Aorta (tissue), 5 donors: ENCODE measurements at places on chromosomes 7 and 10. TPM values are rescaled to one million over a fixed set of nuclear protein-coding genes. Genes with fewer than 3 reads are reported as not detected.

The KAZALD1 gene
- 17.6 TPM for total RNA-seq

The STN1 gene
- total RNA-seq = 20.3 TPM

The KIAA1549 gene
- total RNA-seq = 2.8 TPM

The AQP1 gene
- 680 TPM for total RNA-seq

The ADAP1 gene
- 11.9 TPM for total RNA-seq

The TACC2 gene
- total RNA-seq = 60.7 TPM

The NPTX2 gene
- 35.2 TPM for total RNA-seq

The CALHM1 gene
- not detected for total RNA-seq

The DKK1 gene
- total RNA-seq = 0.96 TPM

The IL15RA gene
- 19.0 TPM for total RNA-seq

The NET1 gene
- total RNA-seq = 451 TPM

The MBL2 gene
- total RNA-seq = not detected

The GRID2IP gene
- 0.16 TPM for total RNA-seq

The RTKN2 gene
- 0.29 TPM for total RNA-seq

The NPFFR1 gene
- 0.03 TPM for total RNA-seq

The TAC1 gene
- 1.2 TPM for total RNA-seq

The ITPRID1 gene
- not detected for total RNA-seq

The IGFBP3 gene
- total RNA-seq = 143 TPM

The MMP21 gene
- 0.33 TPM for total RNA-seq
